ENCODE measurements at places on chromosomes 6 and 20.

GRCh38 chr6:90574610-90575009 lies 12.3 kb downstream of the MAP3K7 start:
- DNase-seq = no peak

- no peak for DNase-seq
These were observed 93.8 kb upstream of the CD93 start for GRCh38 chr20:23179766-23180403.

DNA sequence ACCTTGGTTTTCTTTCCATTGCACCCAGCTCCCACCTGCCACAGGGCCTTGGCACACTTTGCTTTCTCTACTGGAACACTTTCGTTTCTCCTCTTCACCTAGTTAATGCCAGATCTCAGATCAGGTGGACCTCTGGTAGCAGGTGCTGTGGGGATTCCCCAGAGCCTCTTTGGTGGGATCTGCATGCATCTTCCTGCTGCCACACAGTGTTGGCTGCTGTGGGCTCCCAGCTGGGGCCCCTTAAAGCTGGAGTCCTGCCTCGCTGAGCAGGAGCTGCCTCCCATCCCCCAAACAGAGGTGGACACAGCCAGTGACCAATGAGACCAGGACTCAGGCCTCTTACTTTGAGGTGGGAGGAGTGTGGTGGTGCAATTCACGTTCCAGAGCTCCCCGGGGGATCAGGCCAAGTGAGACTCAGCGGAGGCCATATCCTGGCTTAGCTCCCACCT lies 28.4 kb downstream of the CEBPB start:
- no peak for DNase-seq

- peak; percentile 35 for DNase-seq
These were observed 87.2 kb downstream of the FKBP5 start for GRCh38 chr6:35601331-35602132.
